ENCODE measurements at places on chromosomes 6 and 20.

DNA sequence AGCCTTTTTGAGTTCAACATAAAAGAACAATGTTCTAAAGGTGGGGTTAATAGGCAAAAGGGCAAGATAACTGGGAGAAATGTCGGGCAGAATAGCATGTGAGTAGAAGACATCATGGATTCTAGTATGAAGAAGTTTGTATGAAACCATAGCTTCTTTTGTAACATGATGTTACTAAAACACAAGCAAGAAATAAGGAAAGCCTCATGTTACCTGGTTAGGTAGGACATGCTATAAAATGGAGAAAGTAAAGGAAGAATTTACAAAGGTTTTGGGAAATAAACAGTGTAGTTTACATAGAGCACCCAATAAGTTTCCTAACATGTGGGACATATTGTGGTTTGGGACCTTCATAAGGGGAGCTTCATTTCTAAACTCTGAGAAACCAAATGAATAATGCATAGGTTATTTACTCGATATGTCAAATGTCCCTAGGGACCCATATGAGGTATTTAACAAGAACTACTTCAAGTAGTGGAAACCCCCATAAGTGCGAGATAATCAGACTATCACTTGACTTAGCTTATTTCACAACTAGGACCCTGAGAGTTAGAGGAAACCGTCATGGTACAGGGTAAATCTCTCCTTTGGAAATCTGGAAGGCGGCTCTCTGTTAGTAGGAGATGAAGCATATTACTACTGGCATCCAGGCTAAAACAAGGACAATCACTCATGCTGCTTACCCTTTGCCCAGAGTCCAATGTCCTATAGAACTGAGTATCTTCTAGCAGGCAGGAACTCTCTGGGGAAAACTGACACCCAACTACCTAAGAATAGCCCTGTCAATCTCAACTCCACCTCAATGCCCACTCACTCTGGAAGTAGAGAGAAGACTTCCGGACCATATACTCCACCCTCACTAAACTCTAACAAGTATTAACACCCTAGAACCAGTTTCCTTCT lies 57.5 kb downstream of the ILRUN start:
- DNase-seq, result no peak

GRCh38 chr6:135647521-135647920 lies 150.0 kb upstream of the AHI1 start:
- DNase-seq, result no peak

GRCh38 chr6:107656883-107657282 lies 167.0 kb downstream of the SOBP start:
- DNase-seq, result no peak

DNA sequence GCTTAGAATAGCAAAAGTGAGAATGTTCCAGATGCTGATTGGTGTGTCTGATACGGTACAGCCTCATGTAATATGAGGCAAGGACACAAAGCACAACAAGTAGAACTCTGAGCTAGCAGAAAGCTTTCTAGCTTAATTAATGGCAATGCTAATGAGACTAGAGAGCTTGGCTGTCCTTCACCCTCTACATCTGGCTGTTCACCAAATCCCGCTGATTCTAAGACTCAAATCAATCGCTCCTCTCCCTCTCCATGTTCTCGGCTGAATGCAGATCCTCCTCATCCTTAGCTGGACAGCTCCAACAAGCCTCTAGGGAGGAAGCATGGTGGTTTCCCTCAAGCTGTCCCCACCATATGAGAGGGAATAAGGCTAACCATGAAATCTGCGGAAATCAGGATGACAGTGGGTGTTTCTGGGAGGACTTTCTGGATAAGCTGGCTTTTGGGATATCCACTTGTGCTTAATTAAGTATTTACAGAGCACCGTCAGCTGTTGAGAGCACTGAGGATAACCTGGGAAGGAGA lies 128.9 kb downstream of the FOXC1 start:
- DNase-seq, result no peak

- DNase-seq, result no peak
These were observed 173.0 kb upstream of the JAG1 start for GRCh38 chr20:10846766-10847165.

- no peak for DNase-seq
These were observed 4.0 kb downstream of the VARS1 start for GRCh38 chr6:31791324-31792089.
